ENCODE measurements at places on chromosomes 2 and 18. TPM values are rescaled to one million over a fixed set of nuclear protein-coding genes. Genes with fewer than 3 reads are reported as not detected.

DAW1 gene
- not detected for total RNA-seq

CRYGD gene
- not detected for total RNA-seq

CFAP53 gene
- total RNA-seq = under 0.01 TPM

BMP10 gene
- not detected for total RNA-seq

GAREM1 gene
- total RNA-seq = 0.17 TPM

CYTIP gene
- total RNA-seq = not detected

ECEL1 gene
- total RNA-seq = not detected

MDH1B gene
- total RNA-seq = 0.11 TPM

CKAP2L gene
- 0.76 TPM for total RNA-seq

SCN7A gene
- total RNA-seq = not detected

ALPP gene
- not detected for total RNA-seq

REG3A gene
- not detected for total RNA-seq

COL4A3 gene
- total RNA-seq = not detected

TGIF1 gene
- total RNA-seq = 127 TPM

NPC1 gene
- total RNA-seq = 19.2 TPM

All from dermis lymphatic vessel endothelial cell (primary cell).